Immature natural killer cell (primary cell): ENCODE measurements at places on chromosomes 11 and 22.

GRCh38 chr11:117934526-117935307 is 5.5 kb upstream of the TMPRSS13 start:
- no peak for DNase-seq

DNA sequence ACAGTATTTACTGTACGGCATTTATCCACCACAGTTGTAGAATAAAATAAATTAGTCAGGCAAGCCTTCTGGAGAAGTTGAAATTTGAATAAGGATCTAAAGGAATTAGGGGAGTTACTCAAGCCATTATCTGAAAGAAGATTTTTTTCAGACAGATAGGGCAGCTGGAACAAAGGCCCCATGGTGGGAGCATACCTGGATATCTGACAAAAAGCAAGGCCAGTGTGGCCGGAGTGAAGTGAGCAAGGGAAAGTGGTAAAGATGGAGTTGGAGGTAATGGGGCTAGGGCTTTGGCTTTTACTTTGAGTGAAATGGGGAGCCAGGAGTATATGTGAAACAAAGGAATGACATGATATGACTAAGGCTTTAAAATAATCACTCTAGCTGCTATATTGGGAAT is 45.7 kb upstream of the PSMA1 start:
- DNase-seq: no peak

GRCh38 chr11:45473341-45473895 is 187.3 kb upstream of the SYT13 start:
- DNase-seq: no peak

- DNase-seq: peak; percentile 45
Measured at GRCh38 chr11:59283825-59284772, 71.4 kb upstream of the MPEG1 start.

- no peak for DNase-seq
Measured at GRCh38 chr11:66042227-66042995, 6.5 kb downstream of the GAL3ST3 start.

DNA sequence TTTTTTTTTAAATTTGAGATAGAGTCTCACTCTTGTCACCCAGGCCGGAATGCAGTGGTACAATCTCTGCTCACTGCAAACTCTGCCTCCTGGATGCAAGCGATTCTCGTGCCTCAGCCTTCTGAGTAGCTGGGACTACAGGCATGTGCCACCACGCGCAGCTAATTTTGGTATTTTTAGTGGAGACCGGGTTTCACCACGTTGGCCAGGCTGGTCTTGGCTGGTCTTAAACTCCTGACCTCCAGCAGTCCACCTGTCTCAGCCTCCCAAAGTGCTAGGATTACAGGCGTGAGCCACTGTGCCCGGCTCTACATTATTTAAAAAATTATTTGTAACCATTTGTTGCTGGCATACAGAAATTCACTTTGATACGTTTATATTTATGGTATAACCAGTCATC is 18.6 kb downstream of the EP300 start:
- no peak for DNase-seq

DNA sequence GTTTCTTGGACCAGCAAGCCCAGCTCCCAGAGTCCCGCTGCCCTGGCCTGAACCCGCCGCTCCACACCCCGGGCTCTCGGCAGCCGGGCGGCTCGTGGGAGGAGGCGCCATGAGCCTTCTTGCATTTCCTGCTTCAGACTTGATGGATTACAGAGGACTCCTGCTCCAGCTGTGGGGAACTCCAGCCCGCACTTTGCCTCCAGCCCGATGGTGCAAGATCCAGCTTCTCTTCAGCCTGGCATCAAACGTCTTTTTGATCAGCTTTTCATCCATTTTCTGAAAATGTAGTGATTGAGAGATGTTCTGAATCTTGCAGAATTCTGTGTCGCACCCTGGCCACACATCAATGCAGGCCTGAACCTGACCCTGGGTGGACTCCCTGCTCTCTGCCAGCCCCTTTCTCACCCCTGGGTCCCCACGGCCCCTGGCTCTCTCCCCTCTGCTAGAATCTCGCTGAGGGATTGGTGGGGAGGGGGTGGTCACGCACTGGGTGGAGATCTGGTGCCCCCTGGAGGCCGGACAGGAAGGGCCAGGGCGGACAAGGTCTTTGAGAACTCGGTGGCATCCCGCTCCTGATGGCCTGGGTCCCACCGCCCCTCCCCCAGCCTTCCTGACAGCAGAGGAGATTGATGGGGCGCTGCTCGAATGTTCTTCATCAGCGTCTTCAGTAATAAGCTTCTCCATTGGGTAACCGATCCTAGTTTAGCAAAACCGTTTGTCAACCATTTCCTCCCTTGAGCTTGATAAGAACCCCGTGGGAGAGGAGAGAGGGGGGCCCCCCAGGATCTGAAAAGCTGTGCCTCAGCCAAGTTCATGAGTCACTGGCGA is 12.1 kb upstream of the NFAM1 start:
- DNase-seq: peak; percentile 70

- no peak for DNase-seq
Measured at GRCh38 chr11:134466156-134466555, 54.1 kb upstream of the B3GAT1 start.

GRCh38 chr11:15886866-15887265 is 469.5 kb downstream of the SOX6 start:
- DNase-seq: no peak

DNA sequence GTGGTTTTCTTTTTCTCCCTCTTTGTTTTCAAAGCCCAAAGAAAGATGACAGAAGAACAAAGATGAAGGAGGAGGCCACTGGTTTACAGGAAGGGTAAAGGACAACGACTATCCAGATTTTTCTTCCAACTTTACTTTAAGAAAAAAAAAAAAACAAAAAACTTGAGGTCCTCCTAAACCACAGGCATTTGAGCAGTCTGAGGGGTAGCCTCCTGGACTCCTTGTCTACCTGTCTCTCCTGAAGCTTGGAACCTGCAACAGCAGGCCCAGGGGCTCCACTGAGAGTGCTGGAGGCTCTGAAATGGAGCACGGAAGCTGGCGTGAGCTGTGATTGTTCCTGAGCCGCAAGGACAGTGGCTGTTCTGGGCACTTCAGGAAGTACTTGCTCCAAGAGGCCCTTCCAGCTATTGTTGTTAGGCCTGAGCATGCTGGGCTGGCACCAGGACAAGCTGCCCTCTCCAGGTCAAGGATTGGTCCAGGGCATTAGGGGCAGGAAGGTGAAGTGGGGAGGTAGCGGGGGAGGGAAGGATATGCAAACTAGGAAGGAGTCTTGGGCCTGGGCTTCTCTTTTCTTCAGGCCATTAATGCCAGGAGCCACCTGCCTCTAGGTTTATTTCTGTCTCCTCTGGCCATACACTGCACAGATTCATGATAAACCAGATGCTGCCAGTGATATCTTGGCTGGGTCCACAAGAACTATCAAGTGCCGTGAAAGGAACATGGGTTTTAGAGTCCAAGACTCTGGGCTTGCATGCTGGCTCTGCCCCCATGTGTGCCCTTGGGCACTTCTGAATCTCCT is 147.3 kb downstream of the CCDC34 start:
- DNase-seq: no peak

DNA sequence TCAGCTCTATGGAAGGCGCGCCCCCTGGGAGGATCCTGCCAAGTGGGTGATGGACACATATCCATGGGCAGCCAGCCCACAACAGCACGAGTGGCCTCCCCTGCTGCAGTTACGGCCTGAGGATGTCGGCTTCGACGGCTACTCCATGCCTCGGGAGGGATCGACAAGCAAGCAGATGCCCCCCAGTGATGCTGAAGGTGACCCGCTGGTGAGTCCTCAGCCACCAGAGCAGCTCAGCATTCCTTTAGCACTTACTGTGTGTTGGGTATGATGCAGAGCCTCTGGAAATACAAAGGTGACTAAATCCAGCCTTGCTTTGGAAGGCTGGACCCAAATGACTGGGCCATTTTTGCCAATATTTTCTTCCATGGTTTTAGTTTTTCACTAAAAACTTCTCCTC is 45.7 kb downstream of the DBX1 start:
- no peak for DNase-seq

DNA sequence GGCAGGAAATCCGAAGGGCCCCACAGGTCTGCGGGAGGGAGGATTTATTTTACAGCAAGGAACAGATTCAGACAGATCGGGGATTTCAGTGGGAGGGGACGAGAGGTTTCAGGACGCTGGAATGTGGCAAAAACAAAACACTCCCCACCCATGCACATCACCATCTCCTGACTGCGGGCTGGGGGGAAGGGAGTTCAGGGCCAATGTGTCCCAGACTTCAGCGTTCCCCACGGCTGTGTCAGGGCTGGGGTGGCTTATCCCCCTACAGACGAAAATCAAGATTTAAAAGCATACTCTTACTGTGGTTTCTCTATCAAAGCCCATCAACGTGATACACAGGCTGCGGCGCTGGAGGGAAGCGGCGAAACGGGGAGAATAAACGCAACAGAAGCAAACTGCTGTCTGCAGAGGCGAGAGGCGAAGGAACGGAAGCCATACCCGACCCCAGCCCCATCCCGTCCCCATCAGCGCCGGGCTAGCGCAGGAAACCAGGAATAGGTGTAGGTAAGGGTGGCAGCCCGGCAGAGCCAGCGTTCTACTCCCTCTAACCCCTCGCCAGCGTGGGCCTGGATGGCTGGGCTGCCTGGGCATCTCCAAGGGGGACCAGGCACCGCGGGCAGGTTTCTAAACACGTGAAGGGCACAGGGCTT is 2.7 kb downstream of the TENM4 start:
- DNase-seq: no peak

GRCh38 chr11:85699957-85700741 is 14.2 kb upstream of the CCDC89 start:
- DNase-seq: peak; percentile 28

DNA sequence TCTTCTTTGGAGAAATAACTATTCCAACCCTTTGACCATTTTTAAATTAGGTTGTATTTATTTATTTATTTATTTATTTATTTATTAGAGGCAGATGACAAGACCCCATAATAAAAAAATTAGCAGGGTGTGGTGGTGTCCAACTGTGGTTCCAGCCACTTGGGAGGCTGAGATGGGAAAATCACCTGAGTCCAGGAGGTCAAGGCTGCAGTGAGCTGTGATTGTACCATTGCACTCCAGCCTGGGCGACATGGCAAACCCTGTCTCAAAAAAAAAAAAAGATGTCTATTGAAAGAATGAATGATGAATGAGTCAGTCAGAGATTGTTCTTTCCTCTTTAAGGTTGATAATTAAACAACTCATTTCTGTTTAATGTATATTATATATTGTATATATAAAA is 129.6 kb downstream of the WNT11 start:
- DNase-seq: no peak

DNA sequence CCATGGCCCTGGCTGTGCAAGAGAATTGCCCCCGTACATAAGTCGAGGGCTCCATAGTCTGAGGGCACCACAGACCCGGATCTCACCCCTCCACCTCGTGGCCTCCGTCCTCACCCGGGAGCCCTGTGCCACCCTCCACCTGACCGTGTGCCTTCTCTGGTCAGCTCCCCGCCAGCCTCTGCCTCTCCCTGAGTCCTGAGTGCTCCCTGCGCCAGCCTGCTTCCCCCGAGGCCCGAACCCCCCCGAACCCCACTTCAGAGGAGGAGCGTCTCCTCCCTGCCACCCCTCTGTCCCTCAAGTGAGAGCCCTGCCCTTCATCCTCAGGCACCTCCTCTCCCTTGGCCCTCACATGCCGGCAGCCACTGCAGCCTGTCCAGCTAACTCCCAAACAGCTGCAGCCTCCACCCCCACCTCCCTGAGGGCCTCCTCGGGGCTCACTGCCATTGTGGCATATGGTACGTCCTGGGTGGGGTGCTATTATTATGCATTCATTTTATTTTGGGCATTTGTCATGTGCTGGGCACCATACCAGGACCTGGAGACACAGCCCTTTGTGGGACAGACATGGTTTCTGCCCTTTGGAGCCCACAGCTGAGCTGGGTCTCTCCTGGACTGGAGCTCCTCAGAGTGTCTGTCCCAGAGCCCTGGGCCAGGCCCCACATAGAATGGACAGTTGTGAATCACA is 67.2 kb downstream of the MYO7A start:
- DNase-seq: no peak

DNA sequence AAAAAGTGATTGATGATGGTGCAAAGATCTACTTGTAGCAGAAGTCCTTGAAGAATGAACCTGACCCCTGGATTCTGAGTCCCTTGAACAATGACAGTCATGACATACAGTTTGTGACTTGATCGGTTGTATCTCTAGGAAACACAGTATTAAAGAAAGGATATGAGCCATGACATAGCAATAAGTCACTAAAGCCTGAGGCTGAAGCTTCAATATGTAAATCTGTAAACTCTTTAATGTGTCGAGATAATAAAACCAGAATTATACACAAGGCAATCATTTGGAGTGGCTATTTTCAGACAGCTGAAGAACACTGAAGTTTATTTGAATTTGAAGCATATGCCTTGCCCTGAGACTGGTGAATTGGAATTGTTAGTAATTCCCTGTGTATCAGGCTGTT is 911.5 kb upstream of the RAG2 start:
- DNase-seq: no peak

GRCh38 chr11:119741369-119742262 is 12.6 kb upstream of the NECTIN1 start:
- peak; percentile 48 for DNase-seq

DNA sequence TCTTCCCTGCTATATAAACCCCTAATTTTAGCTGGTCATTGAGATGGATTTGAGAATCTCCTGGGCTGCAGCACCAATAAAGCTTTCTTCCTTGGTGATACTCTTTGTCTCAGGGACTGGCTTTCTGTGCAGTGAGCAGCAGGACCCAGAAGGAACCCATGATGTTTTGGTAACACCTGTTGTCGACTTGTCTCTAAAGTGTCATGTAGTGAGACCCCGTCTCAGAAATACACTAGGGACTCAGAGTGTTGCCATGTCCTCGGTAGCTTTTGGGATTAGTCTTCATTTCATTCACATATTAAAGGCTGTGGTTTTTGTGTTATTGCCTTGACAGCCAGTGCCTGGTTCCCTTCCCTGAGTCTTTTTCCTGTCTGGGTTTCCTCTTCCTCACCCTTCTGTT is 1078.7 kb downstream of the TBC1D22A start:
- no peak for DNase-seq

DNA sequence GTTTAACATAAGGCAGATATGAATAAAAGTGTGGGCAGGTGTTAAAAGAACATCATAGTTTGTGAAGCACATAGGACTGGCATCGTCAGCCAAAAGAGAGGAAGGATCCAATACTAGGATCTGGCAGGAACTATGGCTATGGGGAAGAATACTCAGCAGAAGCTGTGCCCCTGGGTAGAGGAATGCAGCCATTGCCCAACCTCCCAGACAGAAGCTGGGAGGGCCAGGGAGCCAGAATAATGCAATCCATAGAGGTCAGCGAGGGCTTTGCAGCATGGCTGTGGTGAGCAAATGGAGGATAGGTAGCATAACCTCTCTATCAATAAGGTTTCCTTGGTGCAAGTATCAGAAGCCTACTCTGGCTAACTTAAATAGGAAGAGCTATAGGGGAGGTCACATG is 11.7 kb upstream of the CSTF3 start:
- DNase-seq: no peak

GRCh38 chr11:122812638-122813037 is 25.7 kb upstream of the CRTAM start:
- DNase-seq: no peak

GRCh38 chr11:45096636-45097035 is 49.8 kb upstream of the PRDM11 start:
- no peak for DNase-seq
